H9 (cell line): ENCODE measurements at places on chromosomes 7 and 10. TPM values are rescaled to one million over a fixed set of nuclear protein-coding genes. Genes with fewer than 3 reads are reported as not detected.

DNAJC30 gene
- 8.1 and 8.7 TPM in 2 replicates for total RNA-seq

ADARB2 gene
- 0.87 and 1.0 TPM in 2 replicates for total RNA-seq

KLF14 gene
- total RNA-seq = not detected in 2 replicates

CNPY1 gene
- not detected in 2 replicates for total RNA-seq

OPALIN gene
- not detected in 2 replicates for total RNA-seq

ANXA11 gene
- total RNA-seq = 64.0 and 68.1 TPM in 2 replicates

STOX1 gene
- total RNA-seq = 5.8 and 5.9 TPM in 2 replicates

GJD4 gene
- total RNA-seq = not detected in 2 replicates

PALS2 gene
- 47.4 and 63.1 TPM in 2 replicates for total RNA-seq

MEOX2 gene
- not detected in 2 replicates for total RNA-seq

ITPRID1 gene
- 1.1 and 1.2 TPM in 2 replicates for total RNA-seq

PRPS1L1 gene
- not detected in 2 replicates for total RNA-seq
